Right renal pelvis (tissue), 4 donors: ENCODE measurements at places on chromosomes 2 and 18. TPM values are rescaled to one million over a fixed set of nuclear protein-coding genes. Genes with fewer than 3 reads are reported as not detected.

Gene SMYD1
- polyA plus RNA-seq: not detected

GRCh38 chr2:75493230-75493629 lies 67.5 kb downstream of the EVA1A start:
- no peak for DNase-seq

GRCh38 chr2:191165176-191165643 lies 14.4 kb upstream of the STAT4 start:
- DNase-seq: no peak

Gene DSEL
- 20.8 TPM for polyA plus RNA-seq

GRCh38 chr2:205892251-205892655 lies 193.7 kb downstream of the INO80D start:
- no peak for DNase-seq

- DNase-seq: no peak
Measured at GRCh38 chr2:12674644-12675328, 42.0 kb upstream of the TRIB2 start.

- no peak for DNase-seq
Measured at GRCh38 chr2:86274265-86274917, 63.0 kb downstream of the REEP1 start.

- DNase-seq: no peak
Measured at GRCh38 chr2:15579641-15580040, 12.0 kb upstream of the DDX1 start.

DNA sequence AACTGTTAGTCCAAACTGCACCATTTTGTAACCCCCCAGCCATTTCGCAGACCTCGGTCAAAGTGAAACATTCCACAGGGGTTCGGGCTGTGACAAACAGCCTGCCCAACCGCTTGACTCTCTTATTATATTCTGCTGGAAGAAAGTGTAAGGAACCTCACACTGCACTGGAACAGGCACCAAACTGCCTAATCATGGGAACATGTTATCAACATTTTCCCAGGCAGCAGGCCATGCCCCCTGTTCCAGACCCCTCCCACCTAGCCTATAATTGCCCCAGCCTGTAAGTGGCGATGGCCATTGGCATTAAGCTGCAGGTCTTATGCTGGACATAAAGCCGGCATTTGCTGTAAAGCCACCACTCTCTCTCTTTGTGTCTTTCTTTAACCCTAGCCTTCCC lies 16.9 kb downstream of the LYG2 start:
- no peak for DNase-seq

Gene NTSR2
- polyA plus RNA-seq: not detected

GRCh38 chr2:103288696-103289095 lies 526.9 kb downstream of the TMEM182 start:
- no peak for DNase-seq

GRCh38 chr2:213011505-213011904 lies 139.9 kb downstream of the IKZF2 start:
- no peak for DNase-seq

GRCh38 chr2:84830095-84830494 lies 50.8 kb downstream of the TRABD2A start:
- no peak for DNase-seq

GRCh38 chr2:239827523-239827890 lies 197.6 kb downstream of the NDUFA10 start:
- DNase-seq: no peak
